Stimulated activated CD4-positive, alpha-beta T cell treated with anti-CD3 and anti-CD28 coated beads, TNF-alpha, amount 100 ng/mL, for 4 hours (primary cell): ENCODE measurements at places on chromosomes 7 and 10.

DNA sequence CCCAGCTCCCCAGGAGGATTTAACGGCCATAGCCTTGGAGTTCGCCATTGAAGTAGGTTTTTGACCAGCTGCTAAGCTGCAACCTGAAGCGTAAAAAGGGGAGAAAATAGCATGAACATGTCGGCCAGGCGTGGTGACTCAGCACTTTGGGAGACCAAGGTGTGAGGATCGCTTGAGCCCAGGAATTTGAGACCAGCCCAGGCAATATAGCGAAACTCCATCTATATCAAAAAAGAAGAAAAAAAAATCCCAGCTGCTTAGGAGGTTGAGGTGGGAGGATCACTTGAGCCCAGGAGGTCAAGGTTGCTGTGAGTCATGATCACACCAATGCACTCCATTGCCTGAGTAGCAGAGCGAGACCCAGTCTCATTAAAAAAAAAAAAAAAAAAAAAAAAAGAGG, 32.2 kb upstream of the MCU start:
- no peak for DNase-seq

DNA sequence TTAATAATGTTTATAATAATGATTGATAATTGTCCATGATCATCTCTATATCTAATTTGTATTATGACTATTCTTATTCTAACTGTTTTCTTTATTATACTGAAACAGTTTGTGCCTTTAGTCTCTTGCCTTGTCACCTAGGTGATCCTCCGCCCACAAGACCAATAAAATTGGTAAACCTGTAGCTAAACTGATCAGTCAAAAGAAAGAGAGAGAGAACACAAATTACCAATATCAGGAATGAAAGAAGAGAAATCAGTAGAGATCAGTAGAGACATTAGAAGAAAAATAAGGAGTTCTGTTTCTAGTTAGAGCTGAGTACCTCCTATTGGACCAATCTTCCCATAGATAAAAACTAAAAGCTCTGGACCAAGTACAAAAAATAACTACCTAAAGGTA, 6.1 kb upstream of the COA1 start:
- no peak for DNase-seq

DNA sequence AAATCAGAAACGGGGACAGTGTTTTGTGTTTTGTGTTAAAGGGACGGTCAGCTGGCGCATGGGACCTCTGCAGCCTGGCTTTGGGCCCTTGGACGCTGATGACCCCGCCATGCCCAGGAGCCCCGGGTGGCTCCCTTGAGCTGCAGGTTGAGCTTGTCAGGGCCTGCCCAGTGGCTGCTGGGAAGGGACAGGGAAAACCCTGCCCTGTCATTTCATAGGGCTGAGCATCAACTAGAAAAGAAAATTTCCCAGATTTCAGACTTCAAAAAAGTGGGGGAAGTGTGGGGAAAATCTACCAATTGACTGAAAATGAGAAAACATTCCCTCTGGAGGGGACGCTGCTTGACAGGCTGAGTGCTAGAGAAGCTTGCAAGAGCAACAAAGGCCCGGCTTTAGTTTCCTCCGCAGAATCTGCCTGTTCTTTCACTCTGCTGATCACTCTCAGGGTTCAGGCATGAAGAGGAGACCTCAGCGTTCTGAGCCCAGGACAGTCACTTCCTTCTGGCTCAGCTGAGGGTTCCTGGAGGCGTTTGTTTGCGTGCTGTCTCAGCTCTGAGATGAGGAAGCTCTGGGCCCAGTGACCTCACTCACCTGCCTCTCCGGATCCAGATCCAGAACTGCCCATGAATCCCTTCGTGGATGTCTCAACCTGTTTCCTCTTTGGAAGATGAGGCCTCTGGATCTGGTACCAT, 18.6 kb upstream of the DNAJB6 start:
- DNase-seq, result no peak

GRCh38 chr10:86535132-86535882, 13.7 kb upstream of the WAPL start:
- DNase-seq, result no peak

GRCh38 chr7:46682836-46683624, 762.0 kb upstream of the IGFBP3 start:
- no peak for DNase-seq

GRCh38 chr10:97075961-97076525, 109.7 kb downstream of the SLIT1 start:
- no peak for DNase-seq

- no peak for DNase-seq
Observed at GRCh38 chr7:4020086-4020485, 662.0 kb upstream of the FOXK1 start.

GRCh38 chr7:143259765-143260164, 3.5 kb upstream of the GSTK1 start:
- DNase-seq, result no peak

DNA sequence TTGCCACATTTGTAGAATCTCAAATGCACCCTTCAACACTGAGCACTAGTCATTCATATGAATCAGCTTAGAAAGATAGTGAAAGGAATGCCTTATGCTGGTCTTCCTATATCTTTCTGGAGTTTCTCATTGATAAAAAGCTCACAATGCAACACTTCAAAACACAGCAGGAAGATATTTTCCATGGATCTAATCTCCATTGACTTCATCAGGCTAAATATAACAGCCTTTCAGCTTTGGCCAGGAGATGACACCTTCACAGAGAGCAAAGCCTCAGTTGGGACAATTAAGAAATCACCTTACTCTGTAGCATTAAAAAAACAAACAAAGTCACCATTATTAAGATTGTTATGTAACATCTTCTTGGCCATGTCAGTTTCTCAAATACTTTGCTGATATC, 6.7 kb downstream of the NRP1 start:
- DNase-seq, result no peak

DNA sequence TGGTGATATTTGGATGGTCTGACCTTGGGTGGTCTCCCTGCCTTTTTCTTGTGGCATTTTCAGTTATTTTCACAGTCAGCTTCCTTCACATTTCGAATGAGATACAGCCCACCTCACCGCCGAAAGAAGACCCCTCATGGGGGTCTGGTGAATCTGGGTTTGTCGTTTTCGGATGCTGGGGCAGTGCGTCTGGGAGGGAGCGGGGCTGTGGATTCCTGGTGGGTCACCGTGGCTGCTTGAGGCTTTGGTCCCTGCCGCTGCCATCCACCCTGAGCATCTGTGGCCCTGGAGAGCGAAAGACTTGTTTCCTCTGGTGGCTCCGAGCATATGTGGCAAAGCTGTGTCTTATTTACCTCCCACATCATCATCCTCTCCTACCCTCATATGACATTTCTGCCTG, 43.1 kb downstream of the LHPP start:
- DNase-seq, result no peak

DNA sequence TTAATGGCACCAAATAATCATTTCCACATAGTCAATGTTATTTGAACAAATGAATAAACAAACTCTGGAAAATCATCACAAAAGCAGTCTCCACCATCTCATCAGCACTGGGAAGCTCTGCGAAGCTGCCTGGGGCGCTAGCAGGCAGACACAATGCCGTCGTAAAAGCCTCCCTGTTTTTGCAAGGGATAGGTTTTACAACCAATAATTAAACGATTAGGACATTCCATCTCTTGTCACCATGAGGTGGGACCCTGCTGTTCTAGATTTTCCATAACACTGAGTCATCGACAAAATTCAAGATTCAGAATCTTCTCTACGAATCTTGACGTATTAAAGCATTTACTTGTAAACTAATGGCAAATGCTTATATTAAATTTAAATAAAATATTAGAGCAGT, 172.8 kb upstream of the AKR1E2 start:
- no peak for DNase-seq

DNA sequence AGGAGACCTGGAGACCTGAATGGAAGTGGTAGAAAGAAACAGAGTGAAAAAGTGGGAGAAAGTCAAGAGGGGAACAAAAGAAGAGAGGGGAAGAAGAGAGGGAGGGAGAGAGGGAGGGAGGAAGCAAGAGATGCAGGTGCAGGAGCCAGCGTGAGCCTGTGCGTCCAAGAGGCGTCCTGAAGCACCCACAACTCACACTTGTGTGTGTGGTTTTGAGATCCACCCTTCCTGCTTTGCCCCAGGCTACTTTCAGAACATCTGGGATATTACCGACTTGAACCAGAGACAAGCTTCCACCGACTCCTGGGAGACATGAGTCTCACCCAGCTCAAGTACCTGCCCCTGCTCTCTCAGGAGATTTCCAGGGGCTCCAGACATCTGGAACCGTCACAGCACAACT, 9.8 kb downstream of the AFAP1L2 start:
- DNase-seq, result no peak

DNA sequence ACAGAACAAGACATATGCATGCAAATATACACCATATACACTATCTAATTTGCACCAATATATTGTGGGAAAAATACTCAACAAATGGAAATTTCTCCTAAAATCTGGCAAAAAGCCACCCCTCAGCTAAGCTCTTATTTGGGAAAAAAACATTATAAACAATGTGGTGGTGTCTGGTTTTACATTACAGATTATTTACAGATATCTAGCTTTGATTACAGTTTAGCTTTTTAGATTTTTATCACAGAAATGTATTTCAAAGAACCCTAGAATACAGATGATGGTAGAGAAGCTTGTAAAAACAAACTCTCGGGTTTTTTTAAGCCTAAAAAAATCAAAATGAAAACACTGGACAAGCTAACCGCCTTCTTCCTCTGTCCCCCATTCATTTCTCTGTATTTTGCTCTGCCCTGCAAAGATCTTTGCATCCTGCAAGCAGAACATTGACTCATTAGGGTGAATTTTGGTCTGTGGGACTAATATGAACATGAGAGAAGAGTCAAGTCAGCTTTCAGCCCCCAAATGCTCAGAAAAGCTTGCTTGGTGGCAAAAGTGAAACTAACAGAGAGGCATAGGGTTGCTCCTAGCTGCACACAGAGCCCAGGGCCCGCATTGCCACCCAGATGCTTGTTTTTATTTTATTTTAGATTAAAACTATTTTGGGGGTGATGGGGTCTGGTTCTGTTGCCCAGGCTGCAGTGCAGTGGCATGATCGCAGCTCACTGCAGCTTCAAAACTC, 88.8 kb upstream of the LYZL1 start:
- no peak for DNase-seq

DNA sequence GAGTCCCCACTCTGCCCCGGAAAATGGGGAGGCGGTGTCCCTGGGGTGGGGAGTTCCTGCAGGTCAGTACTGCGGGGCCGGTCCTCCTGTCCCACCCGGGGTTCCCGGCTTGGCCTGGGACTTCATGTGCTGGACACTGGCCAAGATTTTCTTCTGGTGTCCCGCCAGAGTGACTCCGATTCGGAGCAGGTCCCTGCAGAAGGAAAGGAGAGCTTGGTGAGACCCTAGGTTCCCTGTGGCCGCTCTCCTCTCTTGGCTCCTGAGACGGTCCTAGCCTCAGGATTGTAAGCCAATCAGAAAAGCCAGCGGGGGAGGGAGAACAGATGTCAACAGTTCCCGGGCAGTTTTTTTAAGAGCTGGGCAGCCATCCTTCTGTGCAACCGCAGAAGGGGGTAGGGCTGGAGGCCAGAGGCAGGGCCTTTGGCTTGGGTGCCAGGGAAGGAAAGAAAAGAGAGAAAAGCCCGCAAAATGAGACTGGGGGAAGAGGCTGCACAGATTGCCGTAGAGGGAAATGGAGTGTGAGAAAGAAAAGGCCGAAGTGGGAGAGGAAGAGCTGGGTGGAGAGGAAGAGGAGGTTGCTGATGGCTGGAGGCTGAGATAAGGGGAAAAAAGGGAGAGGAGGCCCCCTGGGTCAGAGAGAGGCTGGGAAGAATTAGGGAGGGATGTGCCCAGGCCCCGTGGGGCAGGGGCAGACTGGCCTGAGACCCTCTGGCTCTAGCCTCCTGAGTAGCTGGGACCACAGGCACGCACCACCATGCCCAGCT, 23.7 kb downstream of the EPHB4 start:
- DNase-seq, result no peak

GRCh38 chr10:49185213-49185612, 3.0 kb downstream of the TMEM273 start:
- DNase-seq, result no peak

DNA sequence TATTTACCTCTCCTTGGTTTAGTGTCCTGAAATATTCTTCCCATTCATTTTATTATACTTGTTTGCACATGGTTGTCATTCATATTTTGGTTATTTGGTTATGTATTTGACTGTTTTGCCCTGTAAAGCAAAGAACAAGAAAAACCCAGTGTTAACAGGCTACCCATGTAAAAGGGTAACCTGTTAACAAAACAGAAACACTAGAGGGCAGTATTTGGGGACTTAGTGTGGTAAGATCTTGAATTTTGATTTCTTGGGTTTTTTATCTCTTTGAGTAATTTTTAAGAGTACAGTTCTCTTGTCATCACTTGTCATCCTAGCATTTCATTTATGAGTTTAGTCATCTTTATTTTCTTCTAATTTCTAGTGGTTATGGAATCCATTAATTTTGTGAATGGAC, 51.3 kb downstream of the POLL start:
- DNase-seq, result no peak

GRCh38 chr10:123669886-123670285, 3.7 kb downstream of the GPR26 start:
- no peak for DNase-seq

- DNase-seq, result no peak
Observed at GRCh38 chr10:89873055-89873454, 171.7 kb downstream of the KIF20B start.

- DNase-seq, result no peak
Observed at GRCh38 chr10:49435225-49435624, 39.3 kb upstream of the DRGX start.

DNA sequence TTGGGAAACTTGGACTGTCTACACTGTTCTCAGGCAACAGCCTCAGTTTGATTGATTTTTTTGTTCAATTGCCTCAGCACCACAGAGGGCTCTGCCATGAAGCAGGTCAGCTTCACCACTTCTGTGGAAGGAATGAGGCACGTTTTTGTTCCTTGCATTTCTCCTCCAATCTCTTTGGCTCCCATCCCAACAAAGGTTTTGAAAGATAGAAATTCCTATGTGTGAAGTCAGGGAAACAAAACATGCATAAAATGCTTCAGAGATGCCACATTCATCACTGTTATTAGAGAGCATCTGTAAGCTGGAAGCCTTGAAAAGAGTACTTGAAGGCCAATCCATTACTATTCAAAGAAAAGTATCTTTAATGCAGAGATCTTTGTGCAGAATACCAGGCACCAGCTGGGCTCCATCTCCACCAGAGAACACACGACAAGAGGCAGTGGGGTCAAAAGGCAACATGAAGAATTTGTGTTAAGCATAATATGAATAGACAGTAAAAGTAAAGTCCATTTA, 249.1 kb upstream of the LYZL1 start:
- no peak for DNase-seq

- DNase-seq, result no peak
Observed at GRCh38 chr7:14747701-14748100, 154.8 kb downstream of the DGKB start.

- DNase-seq, result no peak
Observed at GRCh38 chr7:90713628-90714027, 117.5 kb downstream of the CDK14 start.

DNA sequence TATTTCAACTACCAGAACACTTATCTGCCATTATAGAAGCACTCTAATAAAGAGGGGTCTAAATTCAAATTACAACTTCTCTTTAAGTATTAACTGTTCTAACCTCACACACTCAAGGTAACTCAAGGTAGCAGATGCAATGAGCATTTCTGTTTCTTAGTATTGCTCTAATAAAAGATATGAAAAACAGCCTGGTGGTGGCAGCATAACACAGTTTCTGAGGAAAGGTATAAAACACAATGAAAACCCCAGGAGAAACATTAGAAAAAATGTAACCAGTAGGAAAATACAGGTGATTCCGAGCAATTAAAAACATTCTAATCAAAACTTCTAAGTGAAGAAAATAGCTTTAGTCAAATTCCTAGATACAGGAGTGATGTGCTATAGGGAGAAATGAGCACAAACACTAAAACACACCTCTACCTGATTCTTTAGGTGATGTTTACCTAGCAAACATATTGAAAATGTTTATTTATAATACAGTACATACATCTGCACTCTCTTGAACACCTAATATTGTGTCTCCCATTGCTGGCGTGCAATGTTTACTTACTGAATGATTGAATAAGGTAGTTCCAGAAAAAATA, 3.5 kb downstream of the MKRN1 start:
- no peak for DNase-seq
